Activated T-cell treated with anti-CD3 and anti-CD28 coated beads, Interleukin-2, amount 50 U/mL, for 48 hours (primary cell): ENCODE measurements at places on chromosomes 1 and 21.

GRCh38 chr1:58780836-58781452 lies 2.9 kb downstream of the JUN start:
- no peak for DNase-seq

- no peak for DNase-seq
Observed at GRCh38 chr1:163538667-163539066, 216.9 kb downstream of the NUF2 start.

DNA sequence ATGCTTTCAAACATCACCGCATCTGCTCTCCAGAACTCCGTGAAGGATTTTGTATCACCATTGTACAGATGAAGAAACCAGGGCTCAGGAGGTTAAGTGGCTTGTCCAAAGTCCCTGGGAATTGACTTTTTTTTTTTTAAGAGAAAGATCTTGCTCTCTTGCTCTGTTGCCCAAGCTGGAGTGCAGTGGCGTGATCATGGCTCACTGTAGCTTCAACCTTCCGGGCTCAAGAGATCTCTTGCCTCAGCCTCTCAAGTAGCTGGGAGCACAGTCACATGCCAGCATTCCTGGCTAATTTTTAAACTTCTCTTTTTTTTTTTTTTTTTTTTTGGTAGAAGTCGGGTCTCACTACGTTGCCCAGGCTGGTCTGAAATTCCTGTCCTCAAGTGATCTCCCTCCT lies 6.9 kb upstream of the TAS1R2 start:
- no peak for DNase-seq

DNA sequence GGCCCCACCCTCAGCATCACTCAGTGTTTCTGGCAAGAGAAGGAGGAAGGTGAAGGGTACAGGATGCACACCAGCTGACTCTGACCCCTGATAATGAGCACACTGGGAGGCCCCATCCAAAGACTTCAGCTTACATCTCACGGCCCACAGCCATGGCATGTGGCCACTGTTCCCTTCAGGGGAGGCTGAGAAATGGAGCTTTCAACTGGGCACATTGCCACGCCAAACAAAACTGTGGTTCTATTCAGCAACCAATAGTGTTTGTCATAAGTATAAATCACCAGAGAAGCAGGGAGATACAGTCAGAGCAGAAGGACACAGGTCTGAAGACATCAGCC lies 12.7 kb upstream of the TRAF3IP3 start:
- DNase-seq: no peak

DNA sequence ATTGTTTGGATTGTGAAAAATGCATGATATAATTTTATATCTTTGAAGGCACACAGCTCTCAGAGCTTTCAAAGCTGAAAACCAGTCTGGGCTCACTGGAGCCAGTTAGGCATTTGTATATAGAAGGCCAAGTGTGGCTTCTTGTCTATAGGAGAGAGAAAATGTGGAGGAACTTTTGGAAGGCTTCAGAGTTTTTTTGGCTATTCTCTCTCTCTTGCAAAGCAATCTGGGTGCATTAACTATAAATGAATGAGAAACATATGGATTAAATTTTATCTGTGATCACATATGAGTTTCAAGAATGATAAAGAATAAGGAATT lies 216.7 kb upstream of the HOOK1 start:
- DNase-seq: no peak

DNA sequence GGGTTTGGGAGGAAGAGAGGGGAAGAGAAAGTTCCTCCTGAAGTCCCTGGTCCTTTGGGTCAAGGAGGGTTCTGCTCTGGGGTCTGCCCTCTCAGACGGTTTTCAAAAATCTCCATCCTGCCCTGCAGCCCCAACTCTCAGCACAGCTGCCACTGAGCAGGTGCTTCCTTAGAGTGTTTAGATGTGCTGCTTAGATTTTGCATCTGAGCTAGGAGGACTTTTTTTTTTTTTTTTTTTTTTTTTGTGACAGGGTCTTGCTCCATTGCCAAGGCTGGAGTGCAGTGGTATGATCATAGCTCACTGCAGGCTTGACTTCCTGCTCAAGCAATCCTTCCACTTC lies 324.9 kb upstream of the POU3F1 start:
- DNase-seq: no peak
